Ovary (tissue), 10 donors: ENCODE measurements at places on chromosomes 5 and 9. TPM values are rescaled to one million over a fixed set of nuclear protein-coding genes. Genes with fewer than 3 reads are reported as not detected.

TEX48 gene
- total RNA-seq: not detected

PCSK1 gene
- total RNA-seq: 0.35 TPM

TXNDC8 gene
- total RNA-seq: not detected

ATG12 gene
- 33.4 TPM for total RNA-seq

FAM78A gene
- 2.4 TPM for total RNA-seq

OTP gene
- total RNA-seq: not detected

CDX1 gene
- 0.92 TPM for total RNA-seq

TRIM36 gene
- total RNA-seq: 4.9 TPM

WDR31 gene
- total RNA-seq: 4.2 TPM

POLR3G gene
- 0.92 TPM for total RNA-seq

FGF1 gene
- 0.48 TPM for total RNA-seq

DNA sequence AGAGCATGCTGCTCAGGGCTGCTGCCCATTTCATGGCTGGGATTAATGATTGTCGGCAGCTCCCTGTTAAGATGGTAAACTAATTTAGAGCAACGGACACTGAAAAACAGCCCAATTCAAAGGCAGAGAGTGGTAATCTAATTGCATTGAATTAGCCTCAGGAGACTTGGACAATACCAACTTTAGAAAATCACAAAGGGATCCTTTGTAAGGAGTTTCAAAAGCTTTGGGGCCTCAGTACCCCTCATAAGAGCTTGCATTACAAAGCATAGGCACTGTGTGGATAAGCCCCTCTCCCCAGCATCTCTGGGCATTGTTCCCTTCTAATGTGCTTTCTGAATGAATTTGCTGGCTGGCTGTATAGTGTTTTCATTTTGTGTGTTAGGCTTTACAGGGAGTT, 6.7 kb downstream of the GLRA1 start:
- DNase-seq: no peak

- DNase-seq: no peak
Measured at GRCh38 chr5:140339636-140340035, 6.8 kb downstream of the HBEGF start.

- no peak for DNase-seq
Measured at GRCh38 chr9:137130176-137130755, 8.7 kb upstream of the GRIN1 start.

GRCh38 chr5:103569313-103570060, 6.9 kb upstream of the NUDT12 start:
- no peak for DNase-seq

DNA sequence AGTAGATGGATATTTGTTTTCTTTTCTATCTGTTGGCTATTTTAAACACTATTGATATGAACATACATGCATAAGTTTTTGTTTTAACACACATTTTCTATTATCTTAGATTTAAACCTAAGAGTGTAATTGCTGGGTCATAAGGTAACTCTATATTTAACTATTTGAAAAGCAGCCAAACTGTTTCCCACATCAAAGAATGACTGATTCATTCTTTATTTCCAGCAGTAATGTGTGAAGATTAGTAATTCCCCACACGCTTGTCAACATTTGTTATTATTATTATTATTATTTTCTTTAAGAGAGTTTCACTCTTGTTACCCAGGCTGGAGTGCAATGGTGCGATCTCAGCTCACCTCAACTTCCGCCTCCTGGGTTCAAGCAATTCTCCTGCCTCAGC, 1495.8 kb downstream of the EFNA5 start:
- no peak for DNase-seq

- peak; percentile 64 for DNase-seq
Measured at GRCh38 chr9:106859957-106860720, 2.8 kb upstream of the ZNF462 start.

DNA sequence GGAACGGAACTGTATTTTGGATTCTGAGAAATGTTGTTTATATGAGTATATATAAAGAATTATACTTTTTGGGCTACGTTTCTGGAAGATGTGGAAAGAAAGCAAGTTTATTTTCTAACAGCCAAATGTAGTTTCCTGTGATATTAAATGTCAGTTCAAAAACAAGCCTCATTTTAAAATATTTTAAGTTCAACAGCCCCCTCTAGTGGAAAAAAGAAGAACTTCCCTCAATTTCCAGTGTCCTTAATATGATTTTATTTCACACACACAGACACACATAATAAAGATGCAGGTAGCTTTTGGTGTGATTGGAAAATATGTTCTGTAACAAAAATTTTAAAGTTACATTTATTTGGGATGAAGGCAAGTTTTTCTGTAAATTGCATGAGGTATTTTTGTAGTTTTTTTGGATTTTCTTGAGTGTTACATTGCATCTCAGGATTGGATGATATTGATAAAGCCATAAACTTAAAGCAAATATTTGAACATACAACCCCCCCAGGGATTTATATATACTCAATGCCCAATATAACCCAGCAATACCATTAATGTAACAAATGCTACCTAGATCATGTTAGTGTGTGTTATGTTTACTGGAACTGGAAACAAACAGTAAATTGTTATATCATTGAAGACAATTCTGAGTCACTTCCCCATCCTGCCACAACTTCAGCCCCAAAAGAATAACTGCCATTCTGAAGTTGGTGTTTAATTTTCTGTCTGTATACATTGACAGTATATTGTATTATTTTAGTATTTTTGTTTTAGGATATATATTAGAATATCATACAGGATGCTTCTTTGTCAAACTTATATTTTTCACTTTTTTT, 54.0 kb downstream of the CCDC171 start:
- DNase-seq: no peak

DNA sequence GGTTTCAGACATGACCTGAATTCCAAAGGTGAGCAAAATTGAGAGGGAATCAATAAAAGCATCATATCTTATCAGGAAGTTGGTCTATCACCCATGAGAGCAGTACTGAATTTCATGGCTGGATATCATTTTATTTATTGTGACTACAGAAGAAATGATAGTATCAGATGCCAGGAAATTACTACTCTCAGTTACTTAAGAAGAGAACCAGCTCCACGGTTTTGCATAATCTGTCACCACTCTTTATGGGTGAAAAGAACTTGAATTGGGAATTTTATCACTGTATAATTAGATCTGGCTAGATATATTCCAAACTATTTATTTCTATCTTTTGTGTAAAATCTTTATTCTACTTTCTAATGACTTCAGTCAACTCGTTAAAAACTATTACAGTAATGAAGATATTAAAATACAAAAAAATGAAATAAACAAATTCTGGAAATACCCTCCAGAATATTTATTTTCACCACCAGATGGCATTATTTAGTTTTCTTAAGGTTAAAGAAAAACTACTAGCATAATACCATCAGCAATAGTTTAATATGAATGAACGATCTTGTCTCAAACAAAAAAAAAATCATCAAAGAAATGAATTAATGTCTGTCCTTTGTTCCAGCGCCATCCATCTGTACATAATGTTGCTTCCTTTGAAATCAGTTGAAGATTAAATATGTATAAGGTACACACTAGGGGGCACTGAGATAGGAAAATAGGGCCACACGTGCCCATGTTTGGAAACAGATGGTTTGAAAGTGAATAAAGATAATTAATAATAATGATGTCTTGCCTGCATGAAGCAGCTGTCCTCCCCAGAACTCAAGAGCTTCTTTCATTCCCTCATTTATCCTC, 84.7 kb upstream of the SLCO6A1 start:
- no peak for DNase-seq

- no peak for DNase-seq
Measured at GRCh38 chr5:90285581-90285980, 124.0 kb downstream of the CETN3 start.

GRCh38 chr9:76581731-76582130, 122.7 kb downstream of the GCNT1 start:
- DNase-seq: no peak

DNA sequence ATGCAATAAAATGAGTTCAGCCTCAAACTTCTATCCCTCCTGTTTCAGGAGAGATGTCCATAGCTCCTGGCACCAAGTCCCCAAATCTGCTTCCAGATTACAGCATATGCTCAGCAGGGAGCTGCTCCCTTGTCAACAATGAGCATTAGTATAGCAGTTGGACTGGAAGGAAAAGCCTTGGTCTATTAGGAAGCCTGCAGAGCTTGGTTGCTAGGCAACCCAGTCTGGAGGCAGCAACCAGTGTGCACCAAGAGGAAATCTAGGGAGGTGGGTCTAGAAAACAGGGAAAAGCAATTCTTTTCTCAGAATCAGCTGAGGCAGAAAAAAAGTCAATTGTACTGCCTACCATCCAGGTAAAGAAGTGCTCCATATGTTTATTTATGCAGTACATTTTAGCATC, 229.5 kb upstream of the NMUR2 start:
- no peak for DNase-seq

GRCh38 chr9:117987945-117988344, 283.7 kb downstream of the TLR4 start:
- DNase-seq: no peak

DNA sequence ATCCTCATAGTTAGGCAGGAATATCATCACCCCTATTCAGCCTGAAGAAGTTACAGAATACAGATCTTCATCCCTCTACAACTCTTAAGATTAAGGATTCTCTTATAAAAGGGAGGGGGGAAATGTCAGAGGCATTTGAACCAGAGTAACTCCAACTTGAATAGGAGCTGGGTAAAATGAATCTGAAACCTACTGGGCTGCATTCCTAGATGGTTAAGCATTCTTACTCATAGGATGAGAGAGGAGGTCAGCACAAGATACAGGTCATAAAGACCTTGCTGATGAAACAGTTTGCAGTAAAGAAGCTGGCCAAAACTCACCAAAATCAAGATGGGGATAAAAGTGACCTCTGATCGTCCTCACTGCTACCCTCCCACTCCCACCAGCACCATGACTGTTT, 14.4 kb downstream of the FREM1 start:
- no peak for DNase-seq

DNA sequence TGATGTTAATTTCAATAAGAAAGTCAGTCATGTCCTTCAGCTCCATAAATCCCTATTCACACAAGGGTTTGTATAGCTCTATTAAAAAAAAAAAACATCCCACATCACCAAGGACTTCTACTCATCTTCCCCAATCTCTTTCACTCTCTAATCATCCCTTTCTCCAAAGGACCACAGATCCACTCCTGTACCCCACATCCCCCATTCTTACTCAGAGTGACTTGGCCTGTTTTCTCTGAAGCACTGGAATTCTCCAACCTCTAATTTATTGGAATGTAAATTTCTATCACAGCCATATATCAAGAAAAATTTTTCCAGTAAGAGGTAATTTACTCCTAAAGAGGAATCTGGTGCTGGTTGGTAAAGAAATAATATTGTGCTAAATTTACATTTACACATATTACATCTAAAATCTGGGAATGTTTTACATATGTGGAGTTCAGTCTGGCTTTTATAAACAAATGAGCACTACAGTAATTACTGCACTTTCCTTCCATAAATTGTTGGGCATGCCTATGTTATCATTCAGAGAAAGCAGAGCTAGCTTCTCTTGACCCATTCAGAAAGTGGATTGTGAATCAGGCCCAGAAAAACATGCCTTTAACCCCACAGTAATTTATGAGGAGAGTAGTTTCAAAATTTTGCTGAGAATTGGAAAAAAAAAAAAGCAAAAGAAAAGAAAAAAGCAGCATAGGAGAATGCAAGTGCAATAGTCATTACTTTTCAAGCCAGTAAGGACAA, 399.5 kb upstream of the TNC start:
- DNase-seq: no peak

GRCh38 chr5:159712672-159713071, 203.6 kb upstream of the ADRA1B start:
- DNase-seq: no peak

GRCh38 chr5:138737494-138738265, 15.5 kb upstream of the CTNNA1 start:
- no peak for DNase-seq

DNA sequence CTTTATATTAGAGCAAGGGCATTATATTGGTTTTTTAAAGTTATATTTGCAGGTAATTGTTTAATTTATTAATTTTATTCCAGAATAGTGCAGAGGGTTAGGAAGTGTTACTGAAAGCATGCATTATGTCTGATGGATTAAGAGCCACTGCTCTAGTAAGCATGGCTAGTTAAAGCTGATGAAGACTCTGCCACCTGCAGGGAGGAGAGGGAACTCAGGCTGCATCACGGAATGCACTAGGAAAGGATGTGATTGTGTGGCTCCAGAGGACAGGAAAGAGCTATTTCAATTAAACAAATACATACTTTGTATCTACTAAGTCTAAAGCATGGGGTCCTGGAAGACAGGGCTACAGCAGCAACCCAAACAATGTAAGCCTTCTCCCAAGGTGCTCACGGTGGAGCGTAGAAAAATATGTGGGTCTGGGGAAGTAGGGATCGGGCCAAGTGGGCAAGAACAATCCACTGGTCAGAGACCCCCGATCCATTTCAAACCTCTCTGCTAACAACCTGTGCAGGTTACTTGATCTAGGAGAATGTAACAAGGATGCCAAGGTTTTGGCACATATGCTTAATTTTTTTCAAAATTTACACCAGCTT, 15.3 kb upstream of the GRXCR2 start:
- no peak for DNase-seq

DNA sequence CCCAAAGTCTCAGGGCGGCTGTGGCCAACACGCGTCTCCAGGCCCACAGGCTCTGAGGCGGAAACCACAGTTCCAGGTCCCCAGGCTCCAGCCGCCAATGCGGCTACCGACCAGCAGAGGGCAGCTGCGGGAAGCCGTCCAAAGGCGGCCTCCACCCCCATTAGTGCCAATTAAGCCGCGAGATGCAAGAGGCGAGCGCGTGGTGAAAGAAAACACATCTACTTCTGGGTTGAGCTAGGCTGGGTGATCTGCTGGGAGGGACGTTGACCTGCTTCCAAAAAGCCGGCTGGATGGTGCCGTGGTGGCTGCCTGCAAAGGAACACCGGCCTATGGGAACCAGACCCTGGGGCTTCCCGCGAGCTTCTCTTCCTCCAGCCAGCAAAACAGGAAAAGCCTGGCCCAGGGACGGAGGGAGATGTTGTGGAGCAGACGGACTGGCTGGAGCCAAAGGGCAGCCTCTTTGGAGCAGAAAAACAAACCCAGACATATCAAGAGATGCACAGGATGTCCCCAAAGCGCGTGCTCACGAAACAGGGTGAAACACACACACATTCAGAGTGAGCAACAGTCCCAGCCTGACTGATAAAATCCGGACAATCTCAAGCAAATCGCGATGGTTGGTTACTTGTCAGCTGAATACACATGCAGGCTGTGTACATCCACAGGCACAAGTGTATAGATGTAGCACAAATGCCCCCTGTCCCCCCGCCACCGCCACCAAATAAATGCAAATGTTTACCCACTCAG, 187.1 kb upstream of the BRINP1 start:
- DNase-seq: peak; percentile 50
